ENCODE measurements at places on chromosomes 5 and 9.

- DNase-seq, result peak; percentile 56
Measured at GRCh38 chr5:168469816-168470215, 16.5 kb upstream of the RARS1 start.

DNA sequence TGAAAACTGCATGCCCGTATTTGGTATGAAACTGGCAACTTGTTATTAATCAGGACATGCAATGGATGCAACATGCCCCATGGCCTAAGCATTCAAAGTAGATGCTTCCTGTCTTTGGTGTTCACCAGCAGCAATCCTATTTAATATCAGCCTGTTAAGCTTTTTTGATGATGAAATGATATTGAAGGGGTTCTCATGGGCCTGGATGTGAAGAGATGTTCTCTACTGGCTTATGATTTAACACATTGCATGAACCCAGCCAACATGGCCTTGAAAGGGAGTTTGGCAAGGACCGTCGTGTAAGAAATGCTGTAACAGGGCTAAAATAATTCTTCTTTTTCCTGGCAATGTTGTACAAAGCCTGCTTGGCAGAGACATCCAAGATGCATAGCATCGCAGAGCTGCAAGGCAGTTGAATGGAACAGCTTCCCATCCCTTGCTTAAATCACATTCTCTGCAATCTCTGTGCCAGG lies 111.2 kb downstream of the SMARCA2 start:
- DNase-seq, result no peak

DNA sequence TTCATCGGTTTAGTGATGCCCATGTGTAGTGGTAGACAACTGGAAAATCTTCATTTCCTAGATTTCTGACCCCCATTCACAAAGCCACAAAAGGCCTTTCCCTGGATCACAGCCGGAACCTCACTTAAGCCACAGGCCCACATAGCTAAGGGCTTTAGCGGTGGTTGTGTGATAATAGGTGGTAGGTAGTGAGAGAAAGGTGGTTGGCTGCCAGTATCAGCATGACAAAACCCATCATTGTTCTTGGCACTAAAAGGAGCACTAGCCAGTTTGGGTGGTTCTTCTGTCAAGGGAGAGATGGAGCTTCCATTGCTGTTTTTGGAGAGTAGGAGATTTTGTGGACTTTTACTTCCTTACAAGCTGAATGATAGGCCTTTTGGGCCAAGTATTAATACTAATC lies 9.7 kb upstream of the SLC36A2 start:
- no peak for DNase-seq

DNA sequence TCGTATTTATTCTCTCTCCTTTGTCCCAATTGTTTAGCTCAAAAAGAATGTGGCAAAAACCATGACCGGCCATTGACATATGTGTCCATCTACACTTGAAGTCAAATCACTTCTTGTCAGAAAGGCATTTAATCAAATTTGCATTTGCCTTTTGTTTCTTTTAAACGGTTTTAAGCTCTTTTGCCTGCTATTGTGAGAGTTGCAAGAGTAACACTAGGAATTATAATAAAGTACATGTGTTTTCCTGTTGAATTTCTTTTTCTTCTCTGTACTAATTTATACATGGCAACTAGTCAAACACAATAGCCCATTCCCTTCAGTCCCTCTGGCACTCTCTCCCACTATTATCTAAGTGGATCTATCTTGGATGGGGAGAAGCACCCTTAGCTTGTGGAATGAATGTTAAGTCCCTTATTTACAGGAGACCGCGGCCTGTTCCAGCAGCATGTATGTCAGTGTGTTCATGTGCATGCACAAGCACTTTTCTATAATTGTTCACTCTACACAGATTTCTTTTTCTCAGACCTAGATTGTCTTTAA lies 3.2 kb downstream of the ADAMTSL1 start:
- no peak for DNase-seq

GRCh38 chr5:180140079-180140554 lies 68.6 kb upstream of the RNF130 start:
- DNase-seq, result no peak

DNA sequence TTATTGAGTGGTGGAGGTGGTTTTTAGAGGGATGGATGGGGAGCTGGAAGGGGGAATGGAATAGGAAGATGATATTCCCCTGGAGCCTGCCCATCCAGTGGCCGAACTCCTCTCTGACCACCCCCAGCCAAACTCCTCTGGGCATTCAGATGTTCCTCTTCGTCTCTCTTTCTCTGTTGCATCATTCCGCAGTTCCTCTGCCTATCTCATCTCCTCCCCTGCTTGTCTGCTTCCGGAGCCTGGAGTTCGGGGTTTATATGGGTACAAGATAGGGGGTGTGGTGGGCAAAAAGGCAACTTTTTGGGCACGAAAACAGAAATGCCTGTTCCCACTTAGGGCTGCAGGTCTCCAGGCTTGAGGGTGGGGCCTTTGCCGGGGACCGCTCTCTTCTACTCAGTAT lies 12.2 kb upstream of the CDK5RAP2 start:
- no peak for DNase-seq

DNA sequence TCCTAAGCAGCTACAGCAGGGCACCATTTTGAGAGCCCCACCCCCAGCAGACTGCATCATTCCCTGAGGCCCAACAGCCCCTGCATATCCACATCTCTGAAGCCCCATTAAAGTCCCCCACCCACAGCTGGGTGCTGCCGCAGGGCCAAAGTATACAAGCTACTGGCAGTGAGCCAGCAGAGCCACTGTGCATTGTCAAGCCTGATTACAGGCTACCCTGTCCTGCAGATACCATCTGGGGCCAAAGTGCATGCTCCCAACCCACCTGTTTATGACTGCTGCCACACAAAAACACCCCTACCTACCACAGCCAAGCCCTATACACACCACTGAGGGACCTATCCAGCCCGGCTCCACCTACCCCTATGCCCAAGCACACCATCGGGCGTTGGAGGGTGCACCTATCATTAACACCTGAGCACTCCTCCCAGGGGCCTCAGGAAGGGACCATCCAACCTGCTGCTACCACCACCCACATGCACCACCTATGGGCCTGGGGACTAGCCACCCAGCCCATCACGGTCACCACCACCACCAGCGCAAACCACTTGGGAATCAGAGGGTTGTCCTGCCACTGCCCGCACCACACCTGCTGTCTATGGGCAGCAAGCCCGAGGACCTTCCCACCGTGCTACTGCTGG lies 105.0 kb downstream of the PLPP1 start:
- no peak for DNase-seq

GRCh38 chr5:170263906-170264305 lies 31.1 kb downstream of the C5orf58 start:
- DNase-seq, result no peak

- no peak for DNase-seq
Measured at GRCh38 chr5:179588166-179588565, 35.3 kb downstream of the HNRNPH1 start.

- peak; percentile 26 for DNase-seq
Measured at GRCh38 chr5:106116682-106117081, 1554.1 kb downstream of the EFNA5 start.

- DNase-seq, result no peak
Measured at GRCh38 chr5:20088361-20088760, 100.4 kb upstream of the CDH18 start.

DNA sequence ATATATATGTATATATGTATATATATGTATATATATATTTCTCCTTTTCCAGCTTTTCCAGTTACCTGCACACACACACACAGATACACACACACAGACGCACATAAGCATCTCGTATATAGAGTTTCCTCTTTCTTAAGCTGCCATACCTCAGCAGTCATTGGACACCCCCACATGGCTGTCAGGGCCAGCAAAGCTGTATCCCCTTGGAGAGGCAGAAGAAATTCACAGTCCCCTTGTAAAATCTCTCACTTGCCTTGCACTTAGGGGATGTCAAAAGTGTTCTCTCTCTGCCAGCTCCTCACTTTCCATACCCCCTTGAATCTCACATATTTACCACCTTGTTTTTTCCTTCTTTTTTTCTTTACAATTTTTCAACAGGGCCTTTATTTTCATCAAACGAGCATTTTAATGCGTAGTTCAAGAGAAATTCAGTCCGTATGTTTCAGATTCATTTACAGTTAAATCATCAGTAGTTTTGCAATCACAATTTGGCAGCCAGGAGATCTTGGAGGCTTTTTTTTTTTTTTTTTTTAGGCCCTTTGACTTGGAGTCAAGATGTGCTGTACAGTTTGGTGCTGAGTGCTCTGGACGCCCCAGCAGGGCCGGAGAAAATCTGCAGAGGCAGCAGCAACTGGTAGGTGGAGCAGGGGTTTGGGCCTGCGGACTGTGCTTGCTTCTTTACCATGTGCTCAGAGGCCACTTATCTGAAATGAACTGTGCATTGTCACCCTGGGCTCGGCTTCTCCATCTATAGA lies 244.9 kb upstream of the KLF4 start:
- peak; percentile 88 for DNase-seq

- DNase-seq, result no peak
Measured at GRCh38 chr9:23611869-23612268, 214.2 kb downstream of the ELAVL2 start.

DNA sequence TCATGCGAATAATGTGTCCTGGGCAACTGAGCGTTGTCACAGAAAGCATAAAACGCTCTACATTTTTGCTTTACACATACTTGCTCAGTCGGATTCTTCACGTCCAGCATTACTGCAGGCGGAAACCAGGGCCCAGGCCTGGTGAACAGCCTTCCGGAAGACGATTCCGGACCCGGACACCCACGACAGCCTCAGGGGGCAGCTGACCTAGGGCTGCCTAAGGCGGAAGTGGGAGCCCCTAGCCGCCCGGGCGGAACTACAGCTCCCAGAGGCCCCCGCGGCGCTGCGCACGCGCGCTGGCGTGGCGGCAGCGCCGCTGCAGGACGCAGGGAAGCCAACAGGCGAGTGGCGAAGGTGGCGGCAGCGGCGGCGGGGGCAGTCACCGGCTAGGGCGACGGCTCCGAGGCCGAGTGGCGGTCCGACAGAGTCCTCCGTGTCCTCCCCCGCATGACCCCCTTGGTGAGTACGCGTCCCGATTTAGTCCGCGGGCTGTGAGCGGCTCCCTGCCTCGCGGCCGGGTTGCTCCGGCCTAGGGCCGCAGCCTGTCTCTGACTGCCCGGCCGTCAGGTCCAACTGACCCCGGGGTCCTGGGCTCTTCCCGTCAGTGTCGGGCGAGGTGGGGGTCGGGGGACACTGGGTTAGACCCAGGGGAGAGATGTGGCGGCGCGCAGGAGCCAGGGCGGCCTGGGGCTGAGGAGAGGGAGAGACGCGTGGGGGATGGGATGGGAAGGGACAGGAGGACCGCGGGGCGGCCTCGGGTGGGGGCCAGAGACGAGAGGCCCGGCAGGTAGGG lies at the start of gene GAPVD1:
Gene GAPVD1 (plus strand): TSS at position 326 of the 793 bp plus-strand sequence. CDS start 37,096 bp downstream, outside the sequence.
- DNase-seq, result peak; percentile 93

DNA sequence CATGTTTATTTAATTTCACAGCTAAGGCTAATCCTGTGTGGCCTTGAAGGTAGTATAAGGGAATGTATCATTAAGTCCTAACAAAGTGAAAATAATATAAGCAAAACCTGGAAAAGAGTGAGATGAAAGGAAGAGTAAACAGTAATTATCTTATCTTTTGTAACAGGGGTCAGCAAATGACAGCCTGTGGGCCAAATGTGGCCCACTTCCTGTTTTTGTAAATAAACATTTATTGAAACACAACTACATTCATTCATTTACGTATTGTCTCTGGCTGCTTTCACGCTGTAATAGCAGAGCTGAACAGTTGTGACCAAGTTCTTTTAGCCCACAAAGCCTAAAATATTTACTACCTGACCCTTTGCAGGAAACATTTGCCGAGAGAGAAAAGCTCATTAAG lies 78.4 kb upstream of the HTR4 start:
- DNase-seq, result no peak

DNA sequence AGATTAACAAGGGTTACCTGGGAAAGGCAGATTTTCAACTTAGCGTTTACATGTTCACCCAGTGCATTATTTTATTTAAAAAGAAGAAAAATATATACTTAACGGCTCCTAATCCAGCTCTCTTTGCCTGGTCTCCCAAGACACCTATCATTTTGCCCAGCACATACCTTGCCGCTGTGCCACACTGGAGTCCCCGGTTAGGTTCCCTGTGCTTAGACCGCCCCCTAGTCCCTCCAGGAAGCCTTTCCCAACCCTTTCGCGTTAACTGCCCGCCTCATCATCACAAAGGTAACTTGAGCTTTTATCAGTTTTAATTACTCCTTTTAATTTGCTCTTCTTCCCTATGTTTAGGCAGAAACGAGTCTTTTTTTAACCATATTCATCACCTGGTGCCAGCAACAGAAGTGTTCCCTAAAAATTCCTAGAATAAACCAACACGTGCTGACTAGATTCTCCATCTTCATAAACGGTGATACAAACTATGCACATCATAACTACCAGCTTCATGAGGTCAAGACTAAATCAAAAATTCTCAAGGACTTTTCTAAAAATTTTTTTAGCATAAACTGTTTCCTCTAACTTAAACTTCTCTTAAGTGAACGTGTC lies 19.7 kb downstream of the DNAJA1 start:
- peak; percentile 15 for DNase-seq

GRCh38 chr5:174723979-174724483 lies 351 bp upstream of the MSX2 start:
- DNase-seq, result no peak

DNA sequence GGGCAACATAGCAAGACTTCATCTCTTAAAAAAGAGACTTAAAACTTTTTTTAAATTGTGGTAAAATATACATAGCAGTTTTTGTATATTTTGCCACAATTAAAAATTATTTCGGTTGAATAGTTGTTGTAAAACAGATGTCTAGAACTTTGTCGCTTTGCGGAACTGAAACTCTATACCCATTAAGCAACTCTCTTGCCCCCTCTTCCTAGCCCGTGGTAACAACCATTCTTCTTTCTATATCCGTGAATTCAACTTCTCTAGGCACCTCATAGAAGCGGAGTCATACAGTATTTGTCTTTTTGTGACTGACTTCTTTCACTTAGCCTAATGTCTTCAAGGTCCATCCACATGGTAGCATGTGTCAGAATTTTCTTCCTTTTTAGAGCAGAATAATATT lies 43.3 kb downstream of the SPARC start:
- no peak for DNase-seq

DNA sequence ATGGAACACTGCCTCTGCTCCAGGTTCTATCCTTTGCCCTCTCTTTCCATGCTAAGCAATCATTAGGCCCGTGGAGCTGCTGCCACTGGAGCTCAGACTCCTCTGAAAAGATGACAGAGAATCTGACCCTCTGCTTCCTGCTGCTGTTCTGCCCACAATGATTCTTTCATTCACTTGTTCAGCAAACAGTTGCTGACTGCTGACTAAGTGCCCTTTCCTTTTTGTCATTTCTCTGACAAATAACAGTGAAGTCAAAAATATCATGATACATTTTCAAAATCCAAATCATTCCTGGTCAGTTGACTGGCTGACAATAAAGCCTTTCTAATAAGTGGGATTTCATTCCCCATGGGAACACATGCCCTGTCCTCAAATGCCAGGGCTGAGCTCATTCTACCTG lies 110.1 kb downstream of the SIL1 start:
- DNase-seq, result no peak

All from fibroblast of skin of scalp (primary cell).